ENCODE measurements at places on chromosomes 12 and 14. TPM values are rescaled to one million over a fixed set of nuclear protein-coding genes. Genes with fewer than 3 reads are reported as not detected.

OXA1L gene
- 79.1 TPM for total RNA-seq

GDF3 gene
- not detected for total RNA-seq

HOXC12 gene
- not detected for total RNA-seq

WDHD1 gene
- 6.3 TPM for total RNA-seq

TPPP2 gene
- not detected for total RNA-seq

RILPL1 gene
- 13.9 TPM for total RNA-seq

PTPN6 gene
- total RNA-seq = 30.2 TPM

UTP20 gene
- total RNA-seq = 6.8 TPM

PDE3A gene
- total RNA-seq = not detected

C1S gene
- total RNA-seq = 11.0 TPM

CLMN gene
- 6.0 TPM for total RNA-seq

UBC gene
- 1,708 TPM for total RNA-seq

LMO3 gene
- total RNA-seq = not detected

NINJ2 gene
- not detected for total RNA-seq

BCL11B gene
- total RNA-seq = not detected

NFE2 gene
- not detected for total RNA-seq

LALBA gene
- not detected for total RNA-seq

GLTP gene
- total RNA-seq = 25.0 TPM

CINP gene
- total RNA-seq = 48.4 TPM

RAD51AP1 gene
- 46.3 TPM for total RNA-seq

FGF23 gene
- not detected for total RNA-seq

CLEC7A gene
- total RNA-seq = not detected

DHRS1 gene
- 5.3 TPM for total RNA-seq

IRAK3 gene
- total RNA-seq = 0.47 TPM

IL25 gene
- not detected for total RNA-seq

SLC4A8 gene
- total RNA-seq = 8.0 TPM

ANAPC7 gene
- total RNA-seq = 32.2 TPM

DCAF4 gene
- total RNA-seq = 2.1 TPM

ARHGAP9 gene
- total RNA-seq = not detected

LRFN5 gene
- total RNA-seq = not detected

NPAS3 gene
- total RNA-seq = not detected

PLEKHD1 gene
- not detected for total RNA-seq

REM2 gene
- not detected for total RNA-seq

POTEG gene
- total RNA-seq = not detected

FGF6 gene
- not detected for total RNA-seq

CEBPE gene
- total RNA-seq = not detected

FAM181A gene
- total RNA-seq = not detected

GPHB5 gene
- not detected for total RNA-seq

PAX9 gene
- 0.34 TPM for total RNA-seq

LRP1-AS gene
- not detected for total RNA-seq

HVCN1 gene
- total RNA-seq = not detected

RASSF8 gene
- total RNA-seq = 44.0 TPM

MMP14 gene
- total RNA-seq = not detected

TMCC3 gene
- total RNA-seq = 0.10 TPM

ANKRD33 gene
- not detected for total RNA-seq

NR1H4 gene
- total RNA-seq = 10.7 TPM

HCAR2 gene
- total RNA-seq = not detected

HSPA2 gene
- total RNA-seq = 42.5 TPM

PARP11 gene
- 13.1 TPM for total RNA-seq

SIX6 gene
- total RNA-seq = not detected

ORMDL2 gene
- 27.5 TPM for total RNA-seq

BCL2L14 gene
- total RNA-seq = not detected

BHLHE41 gene
- 70.0 TPM for total RNA-seq

FOXG1 gene
- total RNA-seq = not detected

IFI27L1 gene
- total RNA-seq = 21.8 TPM

Data from Caki2 (cell line).